Fibroblast of skin of right biceps (primary cell): ENCODE measurements at places on chromosomes 5 and 9.

DNA sequence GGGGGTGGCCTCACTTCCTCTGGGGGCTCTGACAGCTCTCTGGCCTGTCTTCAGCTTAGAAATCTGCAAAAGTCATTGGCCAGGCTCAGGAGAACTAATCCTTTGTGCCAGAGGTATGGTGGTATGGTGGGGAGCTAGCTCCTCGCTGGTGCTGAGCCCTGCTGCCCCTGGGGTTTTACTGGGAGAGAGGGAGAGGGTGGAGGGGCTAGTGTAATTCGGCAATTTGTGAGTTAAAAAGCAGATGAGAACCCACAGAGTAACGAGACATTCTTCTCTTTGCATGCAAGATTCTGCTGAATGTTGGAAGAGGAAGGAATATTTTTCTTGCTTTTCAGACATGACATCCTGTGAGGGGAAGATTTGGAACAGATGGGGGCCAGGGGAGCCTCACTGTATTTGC, 65.5 kb upstream of the SPRY4 start:
- peak; percentile 42 for DNase-seq

GRCh38 chr9:76766126-76766525, 1.9 kb downstream of the PCA3 start:
- DNase-seq, result no peak

GRCh38 chr5:80387063-80387768, 20.6 kb upstream of the ZFYVE16 start:
- DNase-seq, result no peak

GRCh38 chr5:39201781-39202596, 17.4 kb downstream of the FYB1 start:
- no peak for DNase-seq

DNA sequence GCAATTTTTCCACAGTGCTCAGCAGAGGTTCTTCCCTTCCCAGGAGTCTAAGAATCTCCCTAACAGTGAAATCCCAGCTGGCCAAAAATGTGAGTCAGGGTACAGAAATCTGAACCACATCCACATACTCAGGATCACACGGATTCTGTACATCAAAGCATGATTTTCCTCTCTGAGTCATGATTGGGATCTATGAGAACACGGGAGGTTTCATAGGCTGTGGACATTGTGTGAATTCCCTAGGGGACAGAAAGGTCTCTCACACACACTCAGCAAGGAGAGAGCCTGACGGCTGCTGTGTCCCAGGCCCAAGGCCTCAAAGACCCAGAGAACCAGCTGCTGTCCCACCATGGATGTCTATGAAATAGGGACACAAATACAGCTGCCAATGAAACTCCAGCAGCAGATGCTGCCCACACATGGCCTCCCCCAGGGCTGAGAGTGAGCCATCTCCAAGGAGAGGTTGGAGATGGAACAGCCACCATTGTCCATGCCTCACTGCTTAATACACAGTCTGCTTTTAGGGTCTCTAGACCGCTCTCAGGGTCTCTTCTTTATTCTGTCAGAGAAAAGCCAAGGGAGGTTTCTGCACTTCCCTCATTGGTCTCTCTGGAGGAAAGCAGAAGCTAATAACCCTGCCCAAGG, 102.7 kb downstream of the ADAMTS12 start:
- peak; percentile 99 for DNase-seq

DNA sequence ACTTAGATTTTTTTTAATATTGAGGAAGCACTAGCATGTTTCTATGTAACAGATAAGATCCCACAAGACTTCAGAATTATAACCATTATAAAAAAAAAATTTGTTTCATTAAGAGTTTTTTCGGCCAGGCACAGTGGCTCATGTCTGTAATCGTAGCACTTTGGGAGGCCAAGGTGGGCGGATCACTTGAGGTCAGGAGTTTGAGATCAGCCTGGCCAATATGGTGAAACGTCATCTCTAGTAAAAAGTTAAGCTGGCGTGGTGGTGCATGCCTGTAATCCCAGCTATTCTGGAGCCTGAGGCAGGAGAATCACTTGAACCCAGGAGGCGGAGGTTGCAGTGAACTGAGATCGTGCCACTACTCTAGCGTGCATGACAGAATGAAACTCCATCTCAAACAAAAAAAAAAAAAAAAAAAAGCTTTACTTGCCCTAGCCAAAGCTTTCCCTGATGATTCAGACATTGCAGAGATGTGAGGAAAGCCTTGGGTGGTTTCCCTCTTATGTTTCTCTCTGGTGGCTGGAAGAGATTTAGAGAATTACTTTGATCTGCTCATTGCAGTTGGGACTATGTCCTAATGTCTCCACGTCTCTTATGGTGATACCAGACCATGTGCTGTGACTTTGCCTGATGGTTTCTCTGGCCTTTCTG, 65.4 kb downstream of the EGFLAM start:
- peak; percentile 72 for DNase-seq

DNA sequence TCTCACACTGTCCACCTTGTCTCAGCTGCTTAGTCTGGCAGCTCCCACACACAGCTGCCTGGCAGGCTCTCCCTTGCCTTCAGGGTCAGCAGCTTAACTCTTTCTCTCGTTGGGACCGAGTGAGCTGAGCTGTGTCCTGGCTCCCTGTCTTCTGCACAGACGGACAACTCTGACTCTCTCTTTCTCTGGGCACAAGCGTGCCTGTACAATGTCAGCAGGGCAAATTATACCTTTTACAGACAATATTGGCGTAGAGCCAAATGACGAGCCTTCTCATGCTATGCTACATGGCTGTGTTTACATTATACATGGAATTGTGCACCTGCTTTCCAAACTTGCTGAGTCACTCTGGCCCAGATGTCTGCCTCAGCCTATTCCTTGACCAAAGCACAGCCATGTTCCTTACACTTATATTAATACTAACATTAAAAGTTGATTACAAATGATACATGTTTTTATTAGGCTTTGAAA, 188.6 kb downstream of the CYLC2 start:
- no peak for DNase-seq

DNA sequence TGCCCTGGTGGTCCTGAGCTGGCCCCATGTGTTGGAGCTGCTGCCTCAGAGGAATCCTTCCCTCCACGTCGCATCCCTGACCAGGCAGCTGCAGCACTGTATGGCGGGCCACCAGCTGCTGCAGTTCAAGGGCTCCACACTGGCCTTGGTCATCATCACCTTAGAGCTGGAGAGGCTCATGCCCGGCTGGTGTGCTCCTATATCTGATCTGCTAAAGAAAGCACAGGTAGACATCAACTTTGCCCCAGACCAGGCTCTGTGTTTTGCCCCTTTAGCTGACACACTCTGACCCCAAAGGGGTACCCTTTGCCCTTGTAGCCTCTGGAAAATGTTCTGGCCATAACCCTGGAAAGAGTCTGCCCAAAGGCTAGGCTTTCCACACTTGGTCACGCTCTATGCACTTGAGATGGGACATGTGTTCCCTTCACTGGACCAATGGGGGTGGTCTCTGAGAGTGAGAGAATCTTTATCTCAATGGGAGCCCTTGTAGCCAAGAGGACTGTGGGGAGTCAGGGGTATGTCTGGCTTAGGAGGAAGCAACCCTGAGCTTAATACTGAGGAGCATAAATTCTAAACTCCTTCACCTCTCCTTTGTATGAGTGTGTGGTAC, 4.8 kb downstream of the CCNI2 start:
- no peak for DNase-seq

- DNase-seq, result no peak
These were observed 869.6 kb downstream of the MAT2B start for GRCh38 chr5:164375051-164375450.

DNA sequence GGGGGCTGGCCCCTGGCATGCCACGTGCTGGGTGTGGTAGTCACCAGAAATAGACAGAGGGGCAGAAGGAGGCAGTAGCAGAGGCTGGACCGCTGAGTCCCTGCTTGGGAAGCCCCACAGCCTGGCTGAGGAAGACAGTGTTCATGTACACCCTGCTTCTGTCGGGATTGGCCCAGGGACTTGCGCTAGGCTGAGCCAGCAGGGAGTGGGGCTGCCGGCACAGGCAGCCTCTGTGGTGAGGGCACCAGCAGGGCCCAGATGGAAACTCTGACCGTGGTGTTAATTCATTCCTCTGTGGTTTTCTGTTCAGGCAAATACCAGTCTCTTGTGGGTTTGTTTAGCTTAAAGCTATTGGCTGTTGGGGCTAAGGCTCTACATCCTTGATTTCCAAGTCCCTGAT, 108.6 kb upstream of the RAD23B start:
- DNase-seq, result peak; percentile 43

DNA sequence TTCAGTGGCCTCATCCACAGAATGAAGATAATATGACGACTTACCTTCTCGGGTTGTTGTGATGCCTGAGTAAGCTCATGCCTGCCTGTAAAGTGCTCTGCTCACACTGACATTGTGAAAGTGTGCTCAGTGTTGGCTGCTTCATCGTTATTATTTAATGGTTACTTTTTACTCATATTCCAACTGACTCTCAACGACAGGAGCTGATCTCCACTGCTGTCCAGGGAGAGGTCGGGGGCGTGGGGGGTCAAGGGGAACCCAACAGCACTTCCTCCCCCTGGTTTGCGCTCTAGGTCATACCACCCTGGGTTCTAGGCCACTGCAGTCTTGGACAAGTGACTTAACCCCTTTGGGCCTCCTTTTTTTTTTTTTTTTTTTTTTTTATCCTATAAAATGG, 52.9 kb upstream of the ANGPTL2 start:
- DNase-seq, result no peak

- peak; percentile 85 for DNase-seq
These were observed 16.0 kb upstream of the GOLPH3 start for GRCh38 chr5:32190095-32190494.

DNA sequence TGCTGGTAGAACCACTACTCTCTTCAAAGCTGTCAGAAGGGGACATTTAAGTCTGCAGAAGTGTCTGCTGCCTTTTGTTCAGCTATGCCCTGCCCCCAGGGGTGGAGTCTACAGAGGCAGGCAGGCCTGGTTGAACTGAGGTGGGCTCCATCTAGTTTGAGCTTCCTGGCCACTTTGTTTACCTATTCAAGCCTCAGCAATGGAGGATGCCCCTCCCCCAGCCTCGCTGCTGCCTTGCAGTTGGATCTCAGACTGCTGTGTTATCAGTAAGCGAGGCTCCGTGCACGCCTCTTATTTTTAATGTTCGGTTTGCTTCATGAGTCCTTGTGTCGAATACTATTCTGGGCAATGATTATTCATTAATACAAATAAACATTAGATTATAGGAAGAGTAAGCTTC, 3.1 kb upstream of the SLC27A6 start:
- no peak for DNase-seq
